Uterus (tissue), 4 donors: ENCODE measurements at places on chromosomes 7 and 10. TPM values are rescaled to one million over a fixed set of nuclear protein-coding genes. Genes with fewer than 3 reads are reported as not detected.

Gene OPALIN
- total RNA-seq, result not detected

DNA sequence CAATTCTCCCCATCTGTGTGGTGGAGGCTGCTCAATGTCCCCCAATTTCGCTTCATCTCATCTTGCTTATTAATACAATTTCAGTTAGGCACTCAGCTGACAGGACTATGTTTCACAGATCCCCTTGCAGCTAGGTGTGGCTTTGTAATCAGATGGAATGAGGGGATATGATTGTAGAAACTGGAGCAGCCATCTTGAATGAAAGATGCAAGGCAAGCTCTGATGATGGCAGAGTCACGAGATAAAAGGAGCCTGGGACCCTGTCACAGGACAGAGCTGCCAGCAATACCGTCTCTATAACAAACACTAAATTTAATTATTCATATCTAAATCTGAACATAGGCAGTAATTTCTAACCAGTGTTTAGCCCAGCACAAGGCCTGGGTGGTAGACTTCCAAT lies 991 bp upstream of the DLD start:
- no peak for DNase-seq

DNA sequence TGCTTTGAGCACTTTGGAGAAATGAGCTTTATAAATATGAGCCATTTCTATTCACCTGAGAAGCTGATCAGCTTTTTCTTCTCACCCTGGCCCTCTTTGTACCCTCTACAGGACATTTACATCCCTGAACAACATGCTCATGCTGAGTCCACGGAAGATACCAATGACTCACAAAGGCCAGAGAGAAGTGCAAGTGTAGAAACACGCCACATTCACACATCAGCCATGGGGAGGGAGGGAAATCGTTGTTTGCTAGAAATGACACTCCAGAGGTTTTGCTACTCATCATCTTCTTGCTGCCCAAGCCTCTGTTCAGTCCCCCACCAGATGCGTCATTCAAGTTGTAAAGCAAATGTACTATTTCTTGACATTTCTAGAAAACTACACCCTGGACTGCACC lies 2.8 kb upstream of the UCN3 start:
- DNase-seq, result no peak

Gene TMEM178B
- total RNA-seq, result not detected

GRCh38 chr7:35695473-35695850 lies 527 bp upstream of the HERPUD2 start:
- no peak for DNase-seq

GRCh38 chr7:70615066-70615606 lies 516.8 kb upstream of the GALNT17 start:
- DNase-seq, result no peak

- DNase-seq, result no peak
Observed at GRCh38 chr10:9076066-9076465, 1021.6 kb downstream of the GATA3 start.

- no peak for DNase-seq
Observed at GRCh38 chr7:158124671-158125079, 462.9 kb downstream of the PTPRN2 start.

DNA sequence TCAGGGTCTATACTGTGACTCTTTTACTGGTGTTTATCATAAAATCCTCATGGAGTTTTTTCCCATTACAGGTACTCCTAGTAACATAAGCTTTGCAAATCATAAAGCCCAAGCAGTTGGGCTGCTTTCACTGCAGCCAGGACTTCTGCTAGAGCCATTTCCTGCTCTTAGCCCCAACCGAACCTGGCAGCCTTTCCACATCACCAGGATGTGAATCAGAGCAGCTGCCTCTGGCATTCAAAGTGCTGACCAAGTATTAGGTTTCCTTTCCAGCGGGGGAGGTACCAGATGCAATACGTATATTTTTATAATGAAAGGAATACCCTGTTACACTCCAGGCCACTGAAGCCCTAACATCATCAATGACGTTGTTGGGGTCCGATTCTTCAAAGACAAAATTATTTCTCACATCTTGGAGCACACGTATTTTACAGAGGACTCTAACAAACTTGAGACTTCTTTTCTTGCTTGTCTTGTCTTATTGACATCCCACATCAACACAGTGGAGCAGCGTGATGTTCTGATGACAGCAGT lies 3.6 kb upstream of the HTR5A start:
- DNase-seq, result no peak

DNA sequence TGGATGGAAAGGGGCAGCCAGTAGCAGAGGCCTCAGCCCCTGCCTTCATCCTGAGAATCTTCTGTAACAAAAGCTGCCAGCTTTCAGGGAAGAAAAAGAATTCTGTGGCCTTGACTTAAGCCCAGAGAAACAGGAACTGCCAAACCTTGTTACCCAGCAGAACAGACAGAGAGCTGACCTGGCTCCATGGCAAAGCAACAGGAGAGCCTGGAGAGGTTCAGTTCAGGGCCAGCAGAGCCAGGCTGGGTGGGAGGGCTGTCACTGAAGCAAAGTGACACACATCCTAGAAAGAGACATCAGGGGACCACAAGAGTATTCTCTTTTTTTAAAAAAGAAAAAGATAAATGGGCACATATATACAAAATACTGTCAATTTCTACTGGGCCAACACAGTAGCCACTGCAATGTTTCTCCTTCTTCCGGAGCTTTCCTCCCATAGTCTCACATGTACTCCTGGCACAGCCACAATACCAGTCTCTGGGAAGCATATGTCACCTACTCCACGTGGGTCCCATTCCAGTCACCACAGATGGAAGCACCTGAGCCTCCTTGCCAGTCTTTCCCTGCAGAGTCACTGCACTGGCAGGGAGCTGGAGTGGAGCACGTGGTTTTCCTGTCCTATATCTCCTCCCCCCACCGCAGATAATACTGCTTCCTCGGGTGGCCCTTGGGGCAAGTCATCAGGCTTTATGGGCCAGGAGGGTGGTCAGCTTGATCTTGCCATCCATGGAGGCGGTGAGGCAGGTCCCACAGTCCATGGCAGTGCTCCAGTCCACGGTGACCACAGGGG lies 15.2 kb upstream of the CYREN start:
- DNase-seq, result no peak

DNA sequence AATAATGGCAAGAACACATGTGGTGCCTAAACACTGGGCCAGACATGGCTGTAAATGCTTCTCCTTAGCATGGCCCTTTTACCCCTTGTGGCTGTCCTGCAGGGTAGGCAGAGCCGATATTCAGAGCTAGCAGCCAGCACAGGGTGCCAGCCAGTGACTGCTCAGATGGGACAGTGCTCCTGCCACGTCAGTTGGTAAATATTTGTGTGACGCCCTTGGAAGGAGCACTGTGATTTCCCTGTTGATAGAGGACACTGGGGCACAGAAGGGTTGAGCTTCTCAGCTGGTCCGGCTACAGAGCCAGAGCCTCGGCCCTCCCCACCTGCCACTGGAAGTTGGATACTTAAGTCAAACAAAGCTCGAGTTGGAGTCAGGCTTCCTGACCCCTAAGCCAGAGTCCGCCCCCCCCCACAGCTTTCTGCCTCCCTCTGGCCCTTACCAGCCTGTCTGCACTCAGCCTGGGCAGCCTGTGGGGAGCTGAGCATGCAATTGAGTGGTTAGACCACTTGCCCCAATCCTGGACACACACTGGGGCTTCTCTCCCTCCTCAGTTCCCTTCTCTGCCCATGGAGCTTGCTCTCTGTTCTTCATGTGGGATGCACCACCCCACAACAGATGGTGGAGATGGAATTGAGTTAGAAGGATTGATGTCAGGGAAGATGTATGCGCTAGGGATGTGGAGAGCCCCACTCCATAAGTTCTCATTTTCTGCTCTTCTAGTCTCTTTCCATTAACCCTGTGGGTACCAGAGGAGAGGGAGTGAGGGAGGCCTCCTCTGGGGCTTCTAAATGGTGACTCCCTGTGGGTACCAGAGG lies 350.8 kb downstream of the PLXNA4 start:
- no peak for DNase-seq

DNA sequence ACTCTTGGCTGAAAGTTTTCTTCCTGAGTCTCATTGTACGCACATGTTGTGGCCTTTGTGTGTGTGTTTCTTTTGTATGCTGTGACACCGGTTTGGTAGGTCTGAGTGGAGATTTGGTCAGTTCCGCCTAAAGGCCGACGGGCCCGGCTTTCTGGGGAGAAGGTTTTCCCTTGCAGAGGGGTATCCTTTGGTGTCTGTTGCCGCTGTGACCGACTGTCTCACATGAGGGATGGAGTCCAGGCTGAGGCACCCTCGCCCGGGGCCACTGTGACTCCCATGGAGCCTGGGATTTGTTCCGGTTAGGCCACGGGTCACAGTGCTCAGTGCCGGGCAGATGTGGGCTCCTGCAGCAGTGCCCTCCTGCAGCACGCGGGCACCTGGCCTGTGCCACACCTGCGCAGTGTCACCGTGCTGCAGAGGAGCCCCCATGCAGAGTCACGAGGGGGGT lies 19.4 kb downstream of the INPP5A start:
- DNase-seq, result peak; percentile 3

Gene TAX1BP1
- total RNA-seq, result 46.4 TPM

DNA sequence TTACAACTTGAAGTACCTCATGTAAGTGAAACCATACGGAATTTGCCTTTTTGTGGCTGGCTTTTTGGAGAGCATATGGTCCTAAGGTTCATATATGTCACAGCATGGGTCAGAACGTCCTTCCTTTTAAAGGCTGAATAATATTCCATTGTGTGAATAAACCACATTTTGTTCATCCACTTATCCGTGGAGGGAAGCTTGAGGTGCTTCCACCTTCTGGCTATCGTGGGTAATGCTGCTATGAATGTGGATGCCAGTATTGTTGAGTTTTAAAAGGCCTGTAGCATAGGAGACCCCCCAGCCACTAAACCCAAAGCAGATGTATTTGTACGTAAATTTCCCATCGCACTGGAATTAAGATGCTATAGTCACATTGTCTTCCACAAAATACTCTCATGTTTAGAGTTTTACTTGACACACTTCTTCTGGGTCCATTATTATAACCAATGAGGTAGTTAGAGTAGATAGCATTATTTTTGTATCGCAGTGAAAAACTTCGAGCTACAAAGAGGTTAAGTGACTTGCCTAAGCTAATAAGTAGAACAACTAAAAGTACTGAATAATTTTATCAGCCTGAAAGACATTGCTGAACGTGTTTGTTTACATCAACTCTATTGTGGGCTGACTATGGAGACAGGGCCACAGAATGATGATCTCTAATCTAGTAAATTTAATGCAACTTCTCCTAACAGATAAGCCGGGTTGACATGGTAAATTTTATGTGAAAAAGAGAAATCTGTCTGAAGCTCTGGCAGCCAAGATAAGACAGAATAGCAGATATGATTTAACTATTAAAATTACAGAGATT lies 183.0 kb upstream of the CTBP2 start:
- no peak for DNase-seq

DNA sequence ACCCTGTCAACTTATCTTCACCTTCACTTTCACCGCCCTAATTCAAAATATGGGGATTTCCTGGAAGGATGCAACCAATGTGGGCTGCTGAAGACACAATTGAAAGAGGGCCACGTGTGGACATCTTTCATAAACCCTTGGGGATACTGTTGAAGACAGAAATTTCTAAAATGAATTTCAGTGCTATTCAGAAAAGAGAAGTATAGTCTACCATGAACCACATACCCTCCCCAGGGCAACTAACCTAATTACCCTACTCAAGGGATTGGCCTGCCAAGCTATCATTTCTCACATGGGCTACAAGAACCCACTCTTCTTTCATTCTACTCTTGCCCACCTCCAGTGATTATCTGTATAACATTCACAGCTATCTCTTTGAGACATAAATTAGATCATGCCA lies 226.0 kb downstream of the PHTF2 start:
- no peak for DNase-seq

DNA sequence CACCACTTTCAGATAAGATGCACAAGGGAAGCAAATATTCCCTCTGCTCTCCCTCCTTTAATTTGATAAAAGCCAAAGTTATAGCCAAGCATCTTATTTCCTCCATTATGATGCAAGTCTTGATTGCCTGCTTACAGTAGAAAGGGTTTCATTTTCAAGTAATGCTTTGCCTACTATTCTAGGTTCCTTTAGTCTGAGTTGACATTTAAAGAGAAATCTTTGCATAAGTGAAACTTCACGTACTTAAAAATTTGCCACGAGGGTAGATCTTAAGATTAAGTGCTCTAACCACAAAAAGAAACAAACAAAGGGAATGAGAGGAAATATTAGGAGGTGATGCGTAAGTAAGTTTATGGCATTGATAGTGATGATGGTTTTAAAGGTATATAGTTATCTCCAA lies 78.1 kb upstream of the VWDE start:
- DNase-seq, result no peak

- DNase-seq, result no peak
Observed at GRCh38 chr10:116798859-116799258, 50.4 kb upstream of the ENO4 start.
